A549 treated with RU486 at 1 μM for 4 hours (cell line): ENCODE measurements at places on chromosomes 4 and X. TPM values are rescaled to one million over a fixed set of nuclear protein-coding genes. Genes with fewer than 3 reads are reported as not detected.

TAPT1 gene
- total RNA-seq, result 11.6 to 17.7 TPM (median 13.2 TPM) in 5 replicates

BEX1 gene
- total RNA-seq, result not detected in 5 replicates

MND1 gene
- total RNA-seq, result 10.6 to 19.7 TPM (median 13.5 TPM) in 5 replicates

SNCA gene
- total RNA-seq, result 0.09 to 0.56 TPM (median 0.24 TPM) in 4 of 5 replicates, not detected in the other

FRG2 gene
- total RNA-seq, result 0.05 to 0.09 TPM in 2 of 5 replicates, not detected in the others

POLN gene
- total RNA-seq, result 0.37 to 1.1 TPM (median 0.83 TPM) in 5 replicates

SEC24D gene
- total RNA-seq, result 11.2 to 17.4 TPM (median 15.6 TPM) in 5 replicates

DAPP1 gene
- not detected in 5 replicates for total RNA-seq

SHROOM3 gene
- total RNA-seq, result 3.7 to 6.8 TPM (median 5.9 TPM) in 5 replicates

FAM47A gene
- not detected in 5 replicates for total RNA-seq

TRIM2 gene
- 0.54 to 0.75 TPM (median 0.67 TPM) in 5 replicates for total RNA-seq

NUDT6 gene
- 6.3 to 7.9 TPM (median 6.5 TPM) in 5 replicates for total RNA-seq

TMEM271 gene
- total RNA-seq, result not detected in 5 replicates

CC2D2A gene
- 11.8 to 20.0 TPM (median 12.6 TPM) in 5 replicates for total RNA-seq

MAGEA11 gene
- not detected in 5 replicates for total RNA-seq

IBSP gene
- total RNA-seq, result not detected in 5 replicates

BTK gene
- 0.08 to 0.37 TPM (median 0.23 TPM) in 5 replicates for total RNA-seq

MFSD8 gene
- total RNA-seq, result 9.4 to 17.9 TPM (median 13.2 TPM) in 5 replicates
